ENCODE measurements at places on chromosomes 16 and 17.

DNA sequence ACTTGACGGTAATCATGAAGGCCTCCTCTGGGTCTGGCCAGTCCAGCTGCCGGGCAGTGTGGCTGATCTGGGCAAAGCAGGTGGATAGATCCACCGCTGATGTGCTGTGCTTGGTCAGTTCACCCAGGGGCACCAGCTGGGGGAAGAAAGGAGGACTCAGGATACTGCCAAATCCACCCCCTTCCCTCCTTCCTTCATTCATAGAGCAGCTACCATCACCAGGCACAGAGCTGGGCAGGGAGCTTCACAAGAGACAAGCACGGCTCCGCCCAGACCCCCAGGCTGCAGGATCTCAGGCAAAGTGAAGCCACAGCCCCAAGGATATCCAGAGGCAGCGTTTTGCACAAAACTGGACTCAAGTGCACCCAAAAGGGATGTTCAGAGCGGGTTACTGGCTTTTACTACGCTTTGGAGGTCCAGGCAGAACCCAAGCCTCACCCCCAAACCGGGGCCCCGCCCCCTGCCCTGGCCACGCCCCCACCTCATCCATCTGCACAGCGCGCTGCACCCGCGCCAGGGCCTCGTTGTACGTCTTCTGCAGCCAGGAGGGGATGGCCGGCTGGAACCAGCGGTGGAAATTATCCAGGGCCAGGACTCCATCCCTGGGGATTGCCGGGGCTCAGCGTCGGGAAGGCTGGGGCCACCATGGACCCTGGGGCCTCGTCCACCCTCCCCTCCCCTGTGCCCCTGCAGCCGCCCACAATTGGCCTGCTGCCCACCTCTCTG, 9.1 kb downstream of the UNC13D start:
- no peak for DNase-seq

GRCh38 chr17:81132770-81133723, 32.3 kb upstream of the PVALEF start:
- no peak for DNase-seq

DNA sequence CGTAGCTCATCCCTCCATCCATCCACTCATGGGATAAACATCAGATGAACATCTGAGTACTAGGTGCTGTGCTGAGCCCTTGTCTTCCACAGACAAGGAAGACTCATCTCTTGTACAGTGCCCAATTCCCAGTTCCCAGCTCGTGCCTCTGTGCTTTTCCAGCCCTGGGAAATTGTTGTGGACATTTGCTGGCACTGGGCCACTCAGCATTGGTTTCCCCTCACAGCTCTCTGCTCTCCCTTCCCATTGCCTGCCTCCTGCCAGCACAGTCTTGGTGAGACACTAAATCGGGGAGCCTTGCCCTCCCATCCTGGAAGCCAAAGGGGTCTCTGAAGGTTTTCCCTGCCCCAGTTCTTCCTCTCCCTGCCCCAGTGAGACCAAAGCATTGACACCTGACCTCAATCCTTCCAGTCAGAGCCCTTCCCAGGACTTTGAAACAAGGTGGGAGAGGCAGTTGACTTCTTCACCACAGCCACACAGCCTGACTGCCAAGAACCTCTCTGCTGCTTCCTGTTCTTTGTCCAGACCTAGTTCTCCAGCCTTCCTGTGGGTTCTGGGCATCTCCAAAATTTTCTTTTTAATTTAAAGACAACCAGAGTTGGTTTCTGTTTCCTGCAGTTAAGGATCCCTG, 50.2 kb downstream of the WSB1 start:
- DNase-seq, result no peak

GRCh38 chr16:69839798-69840409, 77.8 kb downstream of the WWP2 start:
- DNase-seq, result peak; percentile 73

- DNase-seq, result no peak
Observed at GRCh38 chr16:17496891-17497290, 26.1 kb upstream of the XYLT1 start.

- no peak for DNase-seq
Observed at GRCh38 chr17:75152523-75152921, 1.8 kb downstream of the JPT1 start.
